ENCODE measurements at places on chromosomes 5 and 9.

DNA sequence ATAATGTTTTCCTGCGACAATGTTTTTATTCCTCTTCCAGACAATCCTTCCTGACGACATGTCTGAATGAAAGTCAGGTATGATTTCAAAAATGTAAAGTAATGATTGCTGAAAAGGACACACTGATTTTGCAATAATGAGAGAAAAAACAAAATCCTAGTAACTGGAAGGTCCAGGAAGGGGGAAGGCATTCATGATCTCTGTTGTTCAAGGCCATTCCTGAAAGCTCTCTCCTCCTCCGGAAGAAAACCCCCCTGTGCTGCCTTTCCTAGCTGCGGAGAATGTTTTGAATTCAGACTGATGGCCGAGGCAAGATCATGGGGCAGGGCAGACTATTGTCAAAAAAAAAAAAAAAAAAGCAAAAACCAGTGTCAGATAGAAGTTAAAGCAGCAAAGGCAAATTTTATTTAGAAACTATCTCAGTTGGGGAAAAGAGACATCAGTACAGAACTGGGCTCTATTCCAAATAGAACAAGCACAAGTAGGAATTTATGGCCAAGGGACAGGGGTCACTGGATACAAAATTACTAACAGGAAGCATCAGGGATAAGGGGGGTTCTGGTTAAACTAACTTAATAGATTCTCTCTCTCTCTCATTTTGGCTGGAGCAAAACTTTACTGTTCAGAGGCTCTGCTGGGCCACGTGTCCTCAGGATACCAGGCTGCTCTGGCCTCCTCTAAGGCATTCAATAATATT is 36.5 kb upstream of the CTSV start:
- no peak for DNase-seq

DNA sequence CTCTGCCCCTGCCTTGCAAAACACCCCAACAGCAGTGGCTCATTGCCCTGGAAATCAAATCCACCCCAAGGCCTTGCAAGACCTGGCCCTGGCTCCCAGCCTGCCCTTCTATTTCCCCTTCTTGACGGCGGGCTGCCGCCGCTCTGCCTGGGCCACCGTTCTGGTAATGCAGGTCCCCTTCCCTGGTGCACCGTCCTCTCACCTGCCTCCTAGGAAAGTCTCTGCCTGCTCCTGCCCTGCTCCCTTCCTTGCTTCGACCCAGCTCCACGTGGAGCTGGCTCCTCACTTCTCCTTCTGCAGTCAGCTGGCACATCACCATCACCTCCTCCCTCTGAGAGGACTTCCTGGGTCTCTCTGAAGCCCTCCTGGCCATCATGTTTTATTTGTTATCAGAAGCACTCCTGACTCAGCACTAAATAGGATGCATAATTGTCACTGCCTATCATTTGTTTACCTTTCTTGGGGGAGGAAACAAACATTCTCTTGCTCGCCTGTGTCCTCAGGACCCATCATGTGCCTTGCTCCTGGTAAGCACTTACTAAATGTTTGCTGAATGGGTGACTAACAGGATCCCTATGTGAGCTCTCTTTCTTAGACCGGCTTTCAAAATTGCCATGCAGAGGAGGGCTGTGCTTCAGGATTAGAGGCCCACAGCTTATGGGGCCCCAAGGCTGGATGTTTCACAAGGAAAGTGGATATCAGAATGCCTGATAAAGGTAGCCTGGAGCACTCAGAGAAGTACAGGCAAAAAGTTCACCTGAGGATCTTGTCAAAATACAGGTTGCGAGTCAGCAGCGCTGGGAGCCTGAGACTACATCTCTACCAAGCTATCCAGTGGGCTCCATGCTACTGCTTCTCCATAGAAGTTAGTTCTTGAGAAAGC is 19.6 kb upstream of the C5orf47 start:
- DNase-seq = no peak

DNA sequence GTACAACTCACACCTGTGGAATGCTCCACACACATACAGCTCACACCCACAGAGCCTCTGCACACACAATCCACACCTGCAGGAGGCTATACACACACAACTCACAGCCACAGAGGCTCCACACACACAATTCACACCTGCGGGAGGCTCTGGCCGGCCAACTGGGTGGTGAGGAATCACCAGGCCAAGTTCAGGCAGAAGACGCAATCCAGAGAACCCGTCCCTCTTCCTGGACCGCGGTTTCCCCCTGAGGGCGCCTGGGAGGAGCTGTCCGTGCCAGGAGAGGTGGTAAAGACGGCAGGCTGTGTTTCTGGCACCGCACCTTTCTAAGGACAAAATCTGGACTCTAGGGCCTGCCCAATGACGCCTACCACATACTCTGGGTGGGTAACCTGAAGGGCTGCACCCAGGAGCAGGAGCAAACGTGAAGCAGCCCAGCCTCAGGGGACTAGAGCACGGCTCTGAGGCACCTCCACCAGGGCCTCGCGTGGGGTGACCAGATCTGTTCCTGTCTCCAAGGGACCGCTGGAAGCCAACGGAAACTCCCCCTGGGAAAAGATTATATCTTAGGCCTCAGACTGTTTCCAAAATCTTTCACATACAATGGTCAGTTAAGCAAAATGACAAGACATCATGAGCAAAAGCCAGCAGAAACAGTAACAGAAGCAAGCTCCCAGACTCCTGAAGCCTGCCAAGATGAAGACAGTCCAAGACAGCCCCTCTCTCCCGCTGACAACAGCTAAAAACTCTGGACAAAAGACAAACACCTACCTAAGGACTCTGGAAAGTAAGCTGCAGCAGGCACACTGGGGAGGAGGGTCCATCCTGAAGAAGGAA is 16.9 kb downstream of the CAMSAP1 start:
- no peak for DNase-seq

GRCh38 chr5:141094481-141095262 is at the start of gene PCDHB2:
PCDHB2 (plus strand) TSS chr5:141094615; CDS start chr5:141094791, 176 bp downstream.
- DNase-seq = no peak

DNA sequence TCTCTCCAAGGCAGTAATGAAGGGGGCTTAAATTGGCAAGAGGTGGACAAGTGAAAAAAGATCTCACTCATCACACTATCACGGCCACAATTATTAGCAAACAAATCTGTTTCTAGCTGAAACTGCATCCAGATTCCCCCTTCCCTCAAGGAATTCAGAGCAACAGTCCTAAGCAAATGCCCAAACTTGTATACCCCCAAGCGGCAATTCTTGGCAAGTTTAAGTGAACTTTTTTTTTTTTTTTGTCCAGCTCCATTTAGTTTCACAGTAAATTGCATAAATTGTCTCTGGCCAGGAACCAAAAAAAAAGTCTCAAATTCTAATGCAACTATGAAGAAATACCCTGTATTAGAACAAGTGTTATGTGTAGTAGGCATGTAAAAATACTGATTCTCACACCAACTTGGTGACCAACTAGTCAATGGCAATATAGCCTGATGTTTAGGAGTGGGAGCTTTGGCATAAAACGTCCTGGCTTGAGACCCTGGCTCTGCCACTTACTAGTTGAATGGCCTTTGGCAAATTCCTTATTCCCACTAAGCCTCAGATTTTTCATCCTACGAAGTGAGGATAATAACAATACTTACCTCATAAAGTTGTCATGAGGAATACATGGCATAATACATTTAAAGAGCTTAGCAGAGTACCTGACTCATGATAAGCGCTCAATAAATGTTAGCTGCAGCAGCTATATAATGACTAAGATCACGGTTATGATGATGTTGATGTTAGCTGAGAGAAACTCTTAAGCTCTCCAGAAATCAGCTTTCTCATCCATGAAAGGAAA is 193.2 kb downstream of the ADAMTSL1 start:
- no peak for DNase-seq

DNA sequence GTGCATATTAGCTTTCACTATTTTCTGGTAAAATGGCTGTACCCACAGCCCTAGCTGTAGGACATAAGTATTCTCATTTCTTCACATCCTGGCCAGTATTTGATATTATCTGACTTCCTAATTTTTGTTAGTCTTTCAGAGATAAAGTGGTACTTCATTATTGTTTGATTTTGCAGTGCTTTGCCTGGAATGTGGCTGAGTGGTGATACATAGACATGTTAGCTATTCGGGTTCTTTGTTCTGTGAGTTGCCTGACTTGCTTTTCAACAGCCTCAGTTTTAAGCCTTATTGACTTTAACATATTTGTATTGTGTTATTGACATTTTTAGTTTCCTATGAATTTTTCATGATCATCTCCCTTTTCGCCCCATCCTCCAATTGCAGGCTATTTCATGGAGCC is 161.1 kb downstream of the GABBR2 start:
- no peak for DNase-seq

GRCh38 chr5:18546591-18546990 is 912.3 kb downstream of the TAF11L14 start:
- DNase-seq = no peak

DNA sequence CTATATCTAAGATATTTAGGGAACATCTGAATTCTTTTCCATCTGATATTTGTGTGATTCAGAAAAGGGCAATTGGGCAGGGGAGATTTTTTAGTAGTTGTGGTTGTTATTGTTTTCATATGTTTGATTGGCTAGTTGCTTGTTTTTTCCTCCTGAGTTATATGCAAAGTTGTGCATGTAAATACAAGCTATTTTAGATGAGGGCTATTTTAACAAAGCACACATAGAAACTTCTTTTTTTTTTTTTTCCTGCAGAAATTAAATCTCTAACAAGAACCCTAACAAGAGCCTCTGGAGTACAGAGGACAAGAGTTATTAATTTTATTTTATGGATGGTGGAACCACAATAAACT is 559.1 kb downstream of the CETN3 start:
- DNase-seq = no peak

DNA sequence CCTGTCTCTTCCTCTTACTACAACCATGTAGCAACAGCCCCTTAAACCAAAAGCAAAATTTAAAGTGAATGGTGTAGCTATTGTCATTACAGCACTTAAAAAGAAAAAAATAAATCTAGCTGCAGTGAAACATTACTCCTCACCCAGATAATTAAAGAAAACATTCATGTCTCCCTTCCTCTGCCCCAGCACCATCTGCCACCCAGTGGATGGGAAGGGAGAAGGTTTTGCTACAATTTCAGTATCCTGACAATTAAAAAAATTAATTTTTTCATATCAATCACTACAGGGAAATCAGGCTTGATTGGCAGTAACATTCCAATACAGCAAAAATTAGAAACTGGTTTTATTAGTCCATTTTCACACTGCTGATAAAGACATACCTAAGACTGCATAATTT is 147.4 kb upstream of the PUM3 start:
- no peak for DNase-seq

GRCh38 chr5:127441799-127442484 is 75.5 kb upstream of the PRRC1 start:
- DNase-seq = no peak

DNA sequence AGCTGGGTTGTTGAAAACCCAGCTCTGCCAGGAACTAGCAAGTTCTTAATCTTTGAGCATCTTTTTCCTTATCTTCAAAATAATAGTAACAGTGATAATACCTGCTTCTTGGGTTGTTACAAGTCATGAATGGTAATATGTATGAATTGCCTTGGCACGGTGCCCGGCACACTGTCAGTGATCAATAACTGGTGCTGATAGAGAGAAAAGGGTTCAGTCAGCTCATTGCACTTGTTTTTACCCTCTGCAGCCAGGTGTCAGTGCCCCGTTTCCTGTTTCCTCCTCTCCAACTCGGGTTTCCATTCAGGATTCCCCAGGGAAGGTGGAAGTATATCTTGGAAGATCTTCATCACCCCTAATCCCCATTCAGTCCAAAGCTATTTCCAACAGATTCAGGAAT is 15.8 kb upstream of the NIPAL4 start:
- DNase-seq = no peak

- DNase-seq = no peak
These were observed 48.2 kb downstream of the ROPN1L start for GRCh38 chr5:10489810-10490426.

DNA sequence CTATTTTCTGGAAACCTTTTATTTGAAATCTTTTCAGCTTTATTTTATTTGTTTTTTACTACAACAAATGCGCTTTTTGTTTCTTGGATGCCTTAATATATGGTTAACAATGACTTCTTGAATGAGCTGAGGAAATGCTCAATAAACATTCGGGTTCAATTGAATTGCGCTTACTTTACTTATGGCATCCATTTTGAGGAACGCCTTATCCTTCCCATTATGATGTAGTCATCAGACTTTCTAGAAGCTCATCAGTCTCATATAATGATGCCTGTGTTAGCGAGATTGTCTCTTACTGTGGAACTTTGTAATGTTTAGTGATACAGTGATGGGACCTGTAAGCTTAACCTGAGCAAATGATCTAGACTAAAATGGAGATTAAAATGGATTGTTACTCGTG is 916 bp downstream of the SHLD3 start:
- DNase-seq = no peak

- DNase-seq = no peak
These were observed 41.4 kb upstream of the FAT2 start for GRCh38 chr5:151632524-151632923.

GRCh38 chr5:42675602-42676001 is 81.0 kb upstream of the CCDC152 start:
- no peak for DNase-seq

DNA sequence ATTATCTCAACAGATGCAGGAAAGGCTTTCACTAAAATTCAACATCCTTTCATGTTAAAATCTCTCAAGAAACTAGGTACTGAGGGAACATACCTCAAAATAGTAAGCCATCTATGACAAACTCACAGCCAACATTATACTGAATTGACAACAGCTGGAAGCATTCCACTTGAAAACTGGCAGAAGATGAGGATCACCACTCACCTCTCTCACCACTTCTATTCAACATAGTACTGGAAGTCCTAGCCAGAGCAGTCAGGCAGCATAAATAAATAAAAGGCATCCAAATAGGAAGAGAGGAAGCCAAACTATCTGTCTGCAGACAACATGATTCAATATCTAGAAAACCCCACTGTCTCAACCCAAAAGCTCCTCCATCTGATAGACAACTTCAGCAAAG is 203.6 kb upstream of the GRAMD2B start:
- DNase-seq = no peak

- DNase-seq = no peak
These were observed 33.2 kb downstream of the SLC22A4 start for GRCh38 chr5:132327252-132327955.

DNA sequence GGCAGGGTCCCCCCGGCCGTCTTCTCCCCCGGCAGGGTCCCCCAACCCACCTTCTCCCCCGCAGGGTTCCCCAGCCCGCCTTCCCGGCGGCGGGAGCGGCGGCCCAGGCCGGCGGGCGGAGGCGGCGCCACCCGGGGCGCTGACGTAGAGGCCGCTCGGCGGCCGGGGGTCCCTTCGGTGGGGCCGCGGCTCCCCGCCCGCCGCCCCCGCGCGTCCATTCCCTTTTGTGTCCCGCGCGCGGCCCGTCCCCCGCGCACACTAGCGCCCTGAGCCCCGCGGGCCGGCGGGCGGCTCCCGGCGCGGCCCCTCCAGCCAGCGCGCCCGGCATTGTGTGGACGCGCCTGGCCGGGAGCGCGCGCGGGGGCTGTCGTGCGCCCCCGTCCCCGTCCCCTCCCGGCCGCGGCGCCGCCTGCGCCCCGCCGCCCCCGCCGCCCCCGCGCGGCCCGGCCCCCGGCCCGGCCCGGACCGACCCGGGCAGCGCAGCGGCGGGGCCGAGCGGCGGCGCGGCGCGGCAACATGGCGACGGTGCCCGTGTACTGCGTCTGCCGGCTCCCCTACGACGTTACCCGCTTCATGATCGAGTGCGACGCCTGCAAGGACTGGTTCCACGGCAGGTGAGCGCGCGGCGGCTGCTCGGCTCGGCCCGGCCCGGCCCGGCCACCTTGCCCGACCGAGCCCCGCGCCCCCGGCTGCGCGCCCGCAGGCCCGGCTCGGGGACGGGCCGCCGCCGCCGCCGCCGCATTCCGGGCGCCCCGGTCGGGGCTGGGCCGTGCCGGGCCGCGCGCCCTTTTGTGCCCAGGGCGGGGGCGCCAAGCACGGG is at the start of gene PHF2:
Gene PHF2 (plus strand): TSS at position 327 of the 820 bp plus-strand sequence. CDS start 190 bp downstream, at position 517.
- no peak for DNase-seq

Measured in stimulated activated CD8-positive, alpha-beta memory T cell treated with anti-CD3 and anti-CD28 coated beads, Interleukin-7, amount 100 ng/mL, for 24 hours (primary cell).